ENCODE measurements at places on chromosomes 3 and 15.

DNA sequence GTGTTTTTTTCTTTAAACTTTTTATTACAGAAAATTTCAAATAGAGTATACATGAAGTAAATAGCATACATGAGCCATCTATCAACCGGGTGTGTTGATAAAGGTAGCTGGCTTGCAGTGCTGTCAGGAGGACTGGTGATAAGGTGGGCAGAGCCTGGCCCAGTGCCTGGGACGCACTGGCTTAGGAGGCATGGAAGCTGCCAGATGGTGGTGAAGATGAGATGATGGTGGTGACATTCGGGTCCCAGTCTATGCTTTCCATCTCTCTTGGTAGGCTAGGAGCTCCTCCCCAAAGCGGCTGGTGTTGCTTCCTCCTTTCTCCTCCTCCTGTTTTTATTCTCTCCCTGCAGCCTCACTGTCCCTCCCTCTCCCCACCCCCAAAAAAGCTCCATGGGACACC is 101.7 kb downstream of the ADCY5 start:
- DNase-seq: no peak

DNA sequence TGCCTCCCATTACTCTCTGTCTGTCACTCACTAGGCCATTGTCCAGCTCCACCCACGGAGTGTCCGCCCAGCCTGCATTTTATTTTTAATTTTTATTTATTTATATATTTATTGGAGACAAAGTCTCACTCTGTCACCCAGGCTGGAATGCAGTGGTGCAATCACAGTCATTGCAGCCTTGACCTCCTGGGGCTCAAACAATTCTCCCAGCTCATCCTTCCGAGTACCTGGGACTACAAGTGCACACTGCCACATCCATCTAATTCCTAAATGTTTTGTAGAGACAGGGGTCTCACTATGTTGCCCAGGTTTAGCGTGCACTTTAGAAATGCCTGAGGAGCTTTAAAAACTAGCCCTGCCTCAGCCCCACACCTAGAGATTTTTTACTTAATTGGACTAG is 141.5 kb downstream of the LIPC start:
- DNase-seq: no peak

DNA sequence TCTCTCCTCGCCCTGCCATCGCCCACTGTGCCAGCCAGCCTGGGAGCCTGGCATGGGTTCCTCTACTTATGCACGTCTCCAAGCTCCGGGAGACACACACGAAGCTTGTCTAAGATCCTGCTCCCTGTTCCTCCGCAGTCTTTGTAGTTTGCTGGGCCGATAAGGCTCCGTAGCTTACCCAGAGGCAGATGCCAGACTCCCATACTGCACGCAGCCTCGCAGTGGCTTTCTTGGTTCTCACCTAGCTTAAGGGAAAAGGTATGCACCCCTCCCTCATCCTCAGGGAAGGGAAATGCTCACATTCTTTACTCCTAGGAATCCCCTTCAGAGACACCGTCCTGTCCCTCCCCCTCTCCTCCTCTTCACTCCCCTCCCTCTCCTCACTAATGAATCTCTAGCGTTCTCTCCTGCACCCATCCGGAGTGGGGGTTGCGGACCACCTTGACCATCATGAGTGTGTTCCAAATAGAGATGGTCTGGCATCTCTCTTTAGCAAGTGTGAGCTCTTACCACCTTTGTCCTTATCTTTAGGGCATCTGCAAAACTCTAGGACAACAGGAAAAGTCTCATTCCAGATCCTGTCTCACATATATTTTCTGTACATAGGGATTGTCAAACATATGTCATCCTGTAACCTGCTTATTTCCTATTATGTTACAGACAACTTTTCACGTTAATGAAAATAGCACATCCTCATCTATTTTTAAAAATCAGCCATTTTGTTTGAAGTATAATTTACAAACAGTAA is 56.5 kb downstream of the TMEM266 start:
- DNase-seq: no peak

DNA sequence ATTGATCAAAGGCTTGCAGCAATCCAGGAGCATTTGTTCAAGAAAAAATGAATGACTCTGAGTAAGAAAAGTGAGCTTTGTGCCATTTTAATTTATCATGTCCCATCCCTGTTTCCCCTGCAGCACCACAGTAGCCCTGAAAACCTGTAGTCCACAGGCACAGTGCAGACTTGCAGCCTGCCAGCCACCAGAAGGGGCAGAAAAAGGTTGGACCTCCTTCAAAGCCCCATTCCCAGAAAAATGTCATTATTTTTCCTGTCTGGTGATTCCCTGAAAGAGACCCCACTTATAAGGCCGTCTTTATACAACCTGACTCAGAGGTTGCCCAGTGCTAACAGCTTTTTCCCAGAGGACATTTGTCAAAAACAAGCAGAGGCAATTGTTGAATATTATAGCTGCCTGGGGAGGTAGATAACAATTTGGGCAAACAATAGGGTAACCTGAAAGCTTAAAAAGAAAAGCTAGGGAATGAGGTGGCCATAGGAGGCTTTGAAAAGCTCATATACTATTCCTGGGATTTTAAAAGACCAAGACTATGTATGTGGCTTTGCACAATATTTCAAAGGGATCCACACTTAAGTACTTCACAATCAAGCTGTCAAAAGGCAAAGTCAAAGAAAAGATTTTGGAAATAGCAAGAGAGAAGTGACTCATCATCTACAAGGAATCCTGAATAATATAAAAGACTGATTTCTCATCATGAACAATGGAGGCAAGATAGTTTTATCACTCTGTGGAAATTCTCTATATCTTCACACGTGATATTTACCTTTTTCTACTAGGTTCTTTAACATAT is 136.8 kb upstream of the PLXNA1 start:
- DNase-seq: no peak

GRCh38 chr3:128098234-128098633 is 25.4 kb downstream of the RUVBL1 start:
- no peak for DNase-seq

DNA sequence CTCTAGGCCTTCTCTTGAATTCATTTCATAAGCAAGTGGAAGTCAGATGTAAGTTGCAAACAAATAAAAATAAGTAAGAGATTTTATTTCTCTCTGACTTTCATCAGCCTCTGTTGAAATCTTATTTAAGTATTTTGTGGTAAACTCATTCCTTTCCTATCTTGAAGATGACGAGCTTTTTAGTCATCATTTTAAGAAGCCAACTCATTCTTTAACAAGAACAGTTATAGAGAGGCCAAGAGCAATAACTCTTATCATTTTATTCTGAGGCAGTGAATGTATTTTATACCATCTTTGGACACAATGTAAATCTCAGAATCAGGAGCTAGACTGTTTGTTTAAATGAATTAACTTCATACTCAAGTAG is 147.5 kb upstream of the MBNL1 start:
- DNase-seq: no peak

- no peak for DNase-seq
Measured at GRCh38 chr3:71907996-71908395, 123.0 kb upstream of the PROK2 start.

GRCh38 chr3:76495216-76495615 is 544.7 kb upstream of the ROBO2 start:
- DNase-seq: no peak

GRCh38 chr3:177182352-177182751 is 14.9 kb downstream of the TBL1XR1 start:
- no peak for DNase-seq

Measured in CD4-positive, alpha-beta T cell treated with Interleukin-10 for 1 hour (primary cell).